Stimulated activated CD4-positive, alpha-beta T cell treated with anti-CD3 and anti-CD28 coated beads, Interleukin-4, amount 100 ng/mL, for 48 hours (primary cell): ENCODE measurements at places on chromosomes 2 and 18.

DNA sequence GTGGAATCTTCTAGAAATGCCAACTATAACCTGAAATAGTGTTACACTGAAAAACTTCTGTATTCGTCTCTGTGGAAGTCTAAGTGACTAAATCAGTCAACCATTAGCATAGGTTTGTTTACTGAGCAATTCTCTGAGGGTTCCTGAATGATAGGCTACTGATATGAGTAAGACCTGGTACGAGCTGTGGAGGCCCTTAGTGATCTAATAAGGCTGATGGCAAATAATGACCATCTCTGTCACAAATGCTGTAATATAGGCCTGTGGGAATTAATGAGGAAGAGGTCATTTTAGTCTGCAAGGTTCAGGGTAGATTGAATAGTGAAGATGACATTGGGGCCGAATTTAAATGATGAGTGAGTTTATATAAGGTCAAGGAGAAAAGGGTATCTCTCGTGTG, 82.5 kb downstream of the MGAT5 start:
- no peak for DNase-seq

DNA sequence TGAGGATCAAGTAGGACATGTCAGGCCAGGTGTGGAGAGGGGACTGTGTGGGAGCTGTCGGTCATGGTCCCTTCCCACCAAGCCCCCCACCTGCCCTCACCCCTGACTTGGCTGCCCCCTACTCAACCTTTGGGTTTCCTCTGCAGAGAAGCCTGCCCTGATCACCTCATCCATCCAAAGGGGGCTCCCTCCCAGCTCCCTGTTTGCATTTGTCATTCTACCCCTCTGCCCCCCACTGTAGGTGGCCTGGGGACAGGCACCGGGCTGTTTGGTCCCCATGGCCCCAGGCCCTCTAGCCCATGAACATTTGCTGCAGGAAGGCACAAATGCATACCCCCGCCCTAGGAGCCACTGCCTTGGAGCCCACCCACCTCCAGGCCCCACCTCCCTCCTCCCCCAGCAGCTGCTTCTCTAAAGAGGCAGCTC, 115.0 kb downstream of the SMAD7 start:
- DNase-seq, result no peak

DNA sequence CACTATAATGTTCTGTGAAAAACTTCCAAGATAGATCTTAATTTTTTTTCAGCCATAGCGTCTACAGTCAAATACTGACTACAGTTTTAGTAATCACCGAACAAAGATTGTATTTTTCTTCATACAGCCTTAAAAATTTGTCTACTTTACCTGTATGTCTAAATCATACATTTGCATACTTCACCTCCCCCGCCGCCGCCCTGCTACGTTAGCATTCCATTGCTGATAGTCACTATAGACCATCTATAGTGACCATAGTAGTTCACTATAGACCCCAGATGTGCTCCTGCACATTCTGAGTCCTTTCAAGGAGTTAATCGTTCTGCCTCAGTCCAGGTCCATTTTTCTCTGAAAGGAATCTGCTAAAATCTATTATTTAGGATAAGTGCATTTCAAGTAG, 325.0 kb downstream of the CCDC178 start:
- no peak for DNase-seq

DNA sequence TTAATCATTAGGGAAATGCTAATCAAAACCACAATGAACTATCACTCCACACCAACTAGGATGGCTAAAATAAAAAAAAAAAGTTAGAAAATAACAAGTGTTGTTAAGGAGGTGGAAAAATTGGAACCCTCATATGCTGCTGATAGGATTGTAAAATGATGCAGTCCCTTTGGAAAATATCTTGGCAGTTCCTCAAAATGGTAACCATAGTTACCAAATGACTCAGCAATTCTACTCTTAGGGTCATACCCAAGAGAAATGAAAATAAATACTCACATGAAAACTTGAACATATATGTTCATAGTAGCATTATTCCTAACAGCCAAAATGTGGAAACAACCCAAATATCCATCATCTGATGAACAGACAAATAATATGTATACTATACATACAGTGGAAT, 15.7 kb upstream of the ACVR2A start:
- DNase-seq, result no peak

DNA sequence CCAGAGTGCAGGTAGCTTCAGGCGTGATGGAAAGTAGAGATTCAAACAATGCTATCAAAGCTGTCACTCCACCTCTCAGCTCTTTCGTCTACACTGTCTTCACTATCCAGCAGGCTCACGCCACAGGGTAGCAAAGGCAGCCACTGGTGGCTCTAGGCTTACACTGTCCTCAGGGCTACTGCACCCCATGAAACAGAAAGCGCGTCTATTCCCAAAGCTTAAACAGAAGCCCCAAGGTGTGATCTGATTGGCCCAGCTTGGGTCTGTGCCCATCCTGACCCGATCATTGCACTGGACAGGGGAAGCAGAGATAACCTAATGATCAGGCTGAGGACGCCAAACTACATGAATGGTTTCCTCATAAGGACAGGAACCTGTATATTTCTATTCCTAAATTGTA, 100.1 kb downstream of the PDCL3 start:
- no peak for DNase-seq
